ENCODE measurements at places on chromosomes 16 and 17.

- peak; percentile 53 for DNase-seq
These were observed 491 bp downstream of the IST1 start for GRCh38 chr16:71895679-71896365.

GRCh38 chr16:76879420-76879819 lies 311.6 kb upstream of the MON1B start:
- no peak for DNase-seq

GRCh38 chr16:54923055-54923473 lies 7.6 kb upstream of the IRX5 start:
- peak; percentile 63 for DNase-seq

DNA sequence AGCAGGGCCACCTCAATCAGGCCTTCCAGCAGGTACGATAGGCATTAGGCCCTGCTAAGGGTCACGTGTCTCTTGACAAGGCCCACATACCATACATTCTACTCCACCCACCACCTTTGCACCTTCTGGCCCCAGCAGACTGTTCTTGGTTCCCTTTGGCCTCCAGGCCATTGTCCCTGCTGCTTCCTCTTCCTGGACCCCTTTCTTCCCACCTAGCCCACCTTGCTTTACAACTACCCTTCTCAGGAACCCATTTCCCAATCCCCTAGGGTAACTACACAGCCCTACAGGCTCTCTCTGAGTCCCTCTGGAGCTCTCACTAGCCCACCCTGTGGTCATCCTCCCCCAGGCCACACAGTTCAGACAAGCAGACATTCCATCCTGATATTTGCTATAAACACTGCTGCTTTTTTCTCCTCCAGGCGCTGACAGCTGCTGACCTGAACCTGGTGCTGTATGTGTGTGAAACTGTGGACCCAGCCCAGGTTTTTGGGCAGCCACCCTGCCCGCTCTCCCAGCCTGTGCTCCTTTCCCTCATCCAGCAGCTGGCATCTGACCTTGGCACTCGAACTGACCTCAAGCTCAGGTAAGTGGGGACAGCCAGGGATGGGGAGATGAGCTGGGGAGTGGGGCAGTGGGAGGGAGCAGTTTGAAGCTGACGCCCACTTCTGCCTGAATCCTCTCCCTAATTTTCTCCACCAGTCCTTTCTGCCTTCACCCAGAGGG lies 1.4 kb upstream of the NRN1L start:
- DNase-seq, result no peak

GRCh38 chr17:79391376-79392233 lies 219.2 kb downstream of the RBFOX3 start:
- peak; percentile 47 for DNase-seq

GRCh38 chr16:10370096-10370726 lies 15.7 kb upstream of the ATF7IP2 start:
- DNase-seq, result no peak

DNA sequence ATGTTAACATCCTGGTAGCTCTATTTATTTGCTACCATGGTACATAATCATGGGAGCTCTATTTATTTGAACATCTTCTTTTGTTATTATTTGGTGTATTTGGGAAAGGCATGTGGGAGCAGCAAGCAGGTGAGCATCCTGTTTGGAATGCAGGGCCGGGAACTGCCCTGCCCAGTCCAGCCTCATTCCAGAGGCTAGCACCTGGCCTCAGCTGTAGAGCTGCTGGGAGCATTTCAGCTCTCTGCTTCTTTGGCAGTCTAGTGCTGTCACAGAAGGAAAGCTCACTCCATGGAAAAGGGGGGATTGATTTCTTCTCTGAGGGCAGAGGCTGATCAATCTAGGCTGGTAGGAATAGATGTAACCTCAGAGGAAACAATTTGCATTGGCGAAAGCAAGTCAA lies 112.5 kb downstream of the WWOX start:
- DNase-seq, result no peak

DNA sequence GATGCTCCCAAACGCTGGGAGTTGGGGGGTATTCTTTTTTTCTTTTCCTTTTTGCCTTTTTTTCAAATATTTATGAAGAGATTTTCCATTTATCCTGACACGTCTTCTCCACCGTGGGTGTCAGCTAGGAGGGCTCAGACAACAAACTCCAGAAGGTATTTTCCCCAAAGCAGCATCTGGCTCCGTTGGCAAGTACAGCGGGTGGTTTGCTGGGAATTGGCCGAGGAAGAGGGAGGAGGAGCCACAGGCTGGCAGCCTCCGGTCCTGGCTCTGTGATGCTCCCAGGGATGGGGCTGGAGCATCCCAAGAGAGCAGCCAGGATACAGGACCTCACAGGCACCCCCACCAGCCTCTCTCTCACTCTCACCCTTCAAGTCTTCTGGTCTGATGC lies 10.9 kb upstream of the CACNG4 start:
- no peak for DNase-seq

- no peak for DNase-seq
These were observed 20.1 kb downstream of the MINK1 start for GRCh38 chr17:4853208-4853671.

- DNase-seq, result no peak
These were observed 64.1 kb downstream of the NF1 start for GRCh38 chr17:31158746-31159377.

DNA sequence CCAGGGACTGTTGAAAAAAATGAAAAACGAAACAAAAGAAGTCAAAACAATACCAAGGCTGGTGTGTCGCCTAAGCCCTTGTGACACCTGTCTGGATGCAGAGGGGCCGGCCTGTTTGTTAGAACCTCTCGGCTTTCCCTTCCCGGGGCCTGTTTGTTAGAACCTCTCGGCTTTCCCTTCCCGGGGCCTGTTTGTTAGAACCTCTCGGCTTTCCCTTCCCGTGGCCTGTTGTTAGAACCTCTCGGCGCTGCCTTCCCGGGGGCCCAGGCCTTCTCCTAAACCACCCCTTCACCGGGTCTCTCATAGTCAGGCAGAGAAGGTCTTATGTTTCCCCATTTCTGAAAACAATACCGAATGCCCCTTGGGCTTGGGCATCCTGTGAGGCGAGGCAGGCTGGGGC lies 180.0 kb downstream of the BANP start:
- no peak for DNase-seq

- DNase-seq, result no peak
These were observed 143.2 kb downstream of the NPIPB5 start for GRCh38 chr16:22653876-22654275.

- no peak for DNase-seq
These were observed 8.2 kb upstream of the C16orf74 start for GRCh38 chr16:85759136-85759535.

- DNase-seq, result peak; percentile 57
These were observed 29.9 kb downstream of the PIEZO1 start for GRCh38 chr16:88754912-88755744.

- peak; percentile 36 for DNase-seq
These were observed 7.2 kb downstream of the SPACA3 start for GRCh38 chr17:32998887-32999228.

GRCh38 chr17:63378411-63379375 lies 67.4 kb downstream of the CYB561 start:
- no peak for DNase-seq

GRCh38 chr17:2171702-2172076 lies 116.8 kb downstream of the HIC1 start:
- peak; percentile 61 for DNase-seq

DNA sequence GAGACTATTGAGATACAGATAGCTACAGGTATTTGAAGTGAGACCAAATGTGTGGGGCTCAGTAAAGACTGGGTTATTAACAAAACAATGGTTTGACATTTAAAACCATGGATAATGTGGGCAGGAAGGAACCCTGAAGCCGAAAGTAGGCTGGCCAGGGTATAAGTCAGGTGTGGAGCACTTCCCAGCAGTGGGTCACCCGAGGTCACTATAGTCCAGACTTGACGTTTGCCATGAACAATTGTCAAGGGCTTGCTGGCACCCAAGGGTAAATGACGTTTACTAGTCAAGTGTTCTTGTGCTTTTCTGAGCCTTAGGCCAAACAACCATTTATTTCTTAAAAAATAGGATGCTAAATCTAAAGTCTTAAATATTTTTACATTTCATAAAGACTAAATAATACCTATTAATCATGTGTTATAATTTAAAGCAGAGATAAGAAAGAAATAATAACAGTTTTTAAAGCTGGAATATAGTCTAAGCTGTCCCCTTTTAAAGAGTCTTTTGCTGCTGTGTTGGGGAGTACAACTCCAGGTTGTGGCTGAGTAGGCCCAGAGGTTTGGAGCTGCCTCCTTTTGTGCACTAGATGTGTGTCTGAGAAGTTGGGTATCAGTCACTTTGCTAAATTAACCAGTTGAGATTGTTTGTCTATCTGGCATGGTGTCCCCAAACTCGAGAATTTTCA lies 15.7 kb downstream of the ALDH3A2 start:
- DNase-seq, result no peak

Data from fibroblast of skin of right biceps (primary cell).